ENCODE measurements at places on chromosomes 11 and 22. TPM values are rescaled to one million over a fixed set of nuclear protein-coding genes. Genes with fewer than 3 reads are reported as not detected.

Gene SAA1
- not detected for total RNA-seq

Gene KCNQ1
- 0.24 TPM for total RNA-seq

Gene CARD16
- total RNA-seq = not detected

Gene OTOG
- not detected for total RNA-seq

Gene TRIM6
- total RNA-seq = 14.1 TPM

Gene SYT9
- 0.16 TPM for total RNA-seq

Gene SLC6A5
- not detected for total RNA-seq

Gene DGCR6
- 0.55 TPM for total RNA-seq

Gene OR4A16
- not detected for total RNA-seq

Gene VWCE
- 0.78 TPM for total RNA-seq

Gene ARHGAP1
- 53.3 TPM for total RNA-seq

Gene ALDH3B1
- total RNA-seq = 131 TPM

Gene SORL1
- total RNA-seq = 1.6 TPM

Gene NCF4
- not detected for total RNA-seq

Gene TMEM45B
- total RNA-seq = not detected

Gene ZMAT5
- 15.8 TPM for total RNA-seq

Gene LDHAL6A
- not detected for total RNA-seq

Gene SLCO2B1
- 6.7 TPM for total RNA-seq

Gene ATXN10
- total RNA-seq = 111 TPM

Gene POTEH
- not detected for total RNA-seq

Gene SGSM1
- 0.17 TPM for total RNA-seq

Gene CRYBB2
- total RNA-seq = 0.23 TPM

Gene TSPAN18
- total RNA-seq = 2.4 TPM

Gene TRPC6
- total RNA-seq = 0.77 TPM

Gene OMP
- total RNA-seq = not detected

Gene SYT8
- total RNA-seq = not detected

Gene POU2AF2
- not detected for total RNA-seq

Gene TRIM48
- not detected for total RNA-seq

Gene MYEOV
- 113 TPM for total RNA-seq

Gene PHF21B
- total RNA-seq = 0.89 TPM

Gene ARVCF
- 2.9 TPM for total RNA-seq

Gene IGSF9B
- 1.6 TPM for total RNA-seq

Gene SCUBE2
- 0.57 TPM for total RNA-seq

Gene NAV2
- 19.8 TPM for total RNA-seq

Gene SUN2
- total RNA-seq = 26.7 TPM

Measured in A549 treated with CpdA at 1 μM for 4 hours (cell line).